ENCODE measurements at places on chromosomes 2 and 18. TPM values are rescaled to one million over a fixed set of nuclear protein-coding genes. Genes with fewer than 3 reads are reported as not detected.

Gene NGEF
- total RNA-seq: 11.2 TPM

Gene SPDYA
- total RNA-seq: 1.3 TPM

Gene DYNAP
- total RNA-seq: not detected

Gene GCKR
- total RNA-seq: not detected

Gene FAM110C
- total RNA-seq: not detected
